ENCODE measurements at places on chromosomes 12 and 14.

- peak; percentile 97 for DNase-seq
These were observed at the start of gene ESYT1 for GRCh38 chr12:56127888-56128669. Gene ESYT1 (plus strand): TSS chr12:56128267. CDS start chr12:56128320, 53 bp downstream.

GRCh38 chr12:54370171-54370730 lies 6.0 kb upstream of the GPR84 start:
- no peak for DNase-seq

GRCh38 chr14:105005929-105006830 lies 14.7 kb downstream of the CDCA4 start:
- DNase-seq, result no peak

DNA sequence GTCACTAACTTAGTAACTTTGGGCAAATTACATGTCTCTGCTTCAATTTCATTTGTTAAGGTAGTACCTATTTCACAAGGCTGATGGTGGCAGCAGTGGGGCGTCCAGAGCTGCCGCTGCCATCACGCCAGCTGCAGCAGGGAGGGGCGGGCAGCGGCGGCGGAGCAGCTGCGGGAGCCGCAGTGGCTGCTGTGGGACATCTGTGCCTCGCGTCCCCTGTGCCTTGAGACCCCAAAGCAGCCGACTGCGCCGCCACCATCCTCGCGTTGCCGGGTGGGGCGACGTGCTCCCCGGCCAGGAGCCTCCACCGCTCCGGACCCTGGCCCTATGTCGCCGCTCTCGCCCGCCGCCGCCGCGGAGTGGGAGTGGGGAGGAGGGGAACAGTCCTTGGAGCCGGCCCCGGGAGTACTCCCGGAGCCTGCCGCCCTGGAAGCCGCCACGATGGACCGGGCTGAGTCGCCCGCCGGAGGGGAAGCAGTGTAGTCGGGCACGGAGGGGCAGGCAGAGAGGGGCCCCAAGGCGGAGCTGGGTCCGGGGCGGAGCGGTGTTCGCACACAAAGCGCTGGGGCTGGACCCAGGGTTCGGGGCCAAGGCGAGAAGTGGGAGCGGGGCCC lies 51.4 kb downstream of the A2M start:
- DNase-seq, result no peak

GRCh38 chr12:98912401-98912974 lies 267.4 kb downstream of the APAF1 start:
- no peak for DNase-seq

DNA sequence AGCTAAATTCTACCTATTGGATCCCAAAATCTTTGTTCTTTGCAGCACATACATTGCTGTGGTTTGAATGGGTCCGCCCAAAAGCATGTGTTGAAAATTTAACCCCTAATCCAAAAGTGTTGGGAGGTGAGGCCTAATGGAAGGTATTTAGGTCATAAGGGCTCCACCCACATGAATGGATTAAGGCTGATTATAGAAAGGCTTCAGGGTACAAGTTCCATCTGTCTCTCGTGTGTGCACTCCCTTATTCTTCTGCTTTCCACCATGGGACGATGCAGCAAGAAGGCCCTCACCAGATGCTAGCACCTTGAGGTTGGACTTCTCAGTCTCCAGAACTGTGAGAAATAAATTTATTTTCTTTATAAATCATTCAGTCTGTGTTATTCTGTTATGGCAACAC lies 190.9 kb downstream of the SOX5 start:
- DNase-seq, result no peak

- no peak for DNase-seq
These were observed 8.5 kb downstream of the IRAK3 start for GRCh38 chr12:66197495-66197921.

GRCh38 chr12:31845613-31846322 lies 113.4 kb upstream of the RESF1 start:
- no peak for DNase-seq

DNA sequence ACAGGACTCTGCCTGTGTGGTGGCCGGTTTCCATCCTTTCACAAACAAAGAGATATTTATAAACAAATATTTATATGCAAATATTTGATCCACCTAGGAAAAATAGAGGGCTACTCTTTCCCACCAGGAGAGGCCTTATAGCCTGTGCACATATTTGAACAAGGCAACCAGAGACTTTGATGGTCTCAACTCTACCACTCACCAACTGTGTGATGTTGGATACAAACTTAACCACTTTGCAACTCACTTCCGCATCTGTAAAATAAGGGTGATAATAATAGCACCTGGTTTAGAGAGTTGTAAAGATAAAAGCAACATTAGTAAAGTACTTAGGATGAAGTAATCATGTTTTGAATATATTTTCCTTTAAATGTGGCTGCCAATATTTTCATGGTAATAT lies 1.5 kb upstream of the CLEC12A start:
- DNase-seq, result no peak

- no peak for DNase-seq
These were observed 7.2 kb upstream of the SELPLG start for GRCh38 chr12:108640802-108641445.

DNA sequence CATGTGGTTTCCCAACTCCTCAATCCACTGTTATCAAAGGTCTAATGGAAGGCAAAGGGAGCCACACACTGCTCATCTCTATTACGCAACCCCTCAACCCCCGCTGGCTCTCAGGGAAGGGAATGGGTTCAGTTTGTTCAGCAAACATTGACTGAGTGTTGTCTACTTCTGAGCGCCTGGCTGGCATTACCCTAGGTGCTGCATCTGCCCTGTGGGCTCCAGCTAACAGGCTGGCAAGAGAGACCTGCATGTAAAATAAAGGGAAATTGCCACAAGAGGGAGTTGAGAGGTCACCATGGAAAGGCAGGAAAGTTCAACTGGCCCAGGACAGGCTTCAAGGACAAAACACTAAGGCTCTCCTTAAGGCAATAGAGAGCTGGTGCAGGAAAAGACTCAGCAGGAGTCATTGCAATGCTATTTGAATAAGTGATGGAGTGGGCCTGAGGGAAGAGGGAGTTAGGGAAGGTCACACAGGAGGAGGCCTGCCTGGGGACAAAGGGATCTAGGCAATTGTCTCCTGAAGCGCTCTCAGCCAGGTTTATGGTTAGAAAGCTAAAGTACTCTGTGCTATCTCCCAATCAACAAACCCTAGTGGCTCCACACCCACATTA lies 5.5 kb upstream of the ZNF740 start:
- no peak for DNase-seq

- DNase-seq, result peak; percentile 32
These were observed 348.5 kb upstream of the DDHD1 start for GRCh38 chr14:53501361-53502211.

DNA sequence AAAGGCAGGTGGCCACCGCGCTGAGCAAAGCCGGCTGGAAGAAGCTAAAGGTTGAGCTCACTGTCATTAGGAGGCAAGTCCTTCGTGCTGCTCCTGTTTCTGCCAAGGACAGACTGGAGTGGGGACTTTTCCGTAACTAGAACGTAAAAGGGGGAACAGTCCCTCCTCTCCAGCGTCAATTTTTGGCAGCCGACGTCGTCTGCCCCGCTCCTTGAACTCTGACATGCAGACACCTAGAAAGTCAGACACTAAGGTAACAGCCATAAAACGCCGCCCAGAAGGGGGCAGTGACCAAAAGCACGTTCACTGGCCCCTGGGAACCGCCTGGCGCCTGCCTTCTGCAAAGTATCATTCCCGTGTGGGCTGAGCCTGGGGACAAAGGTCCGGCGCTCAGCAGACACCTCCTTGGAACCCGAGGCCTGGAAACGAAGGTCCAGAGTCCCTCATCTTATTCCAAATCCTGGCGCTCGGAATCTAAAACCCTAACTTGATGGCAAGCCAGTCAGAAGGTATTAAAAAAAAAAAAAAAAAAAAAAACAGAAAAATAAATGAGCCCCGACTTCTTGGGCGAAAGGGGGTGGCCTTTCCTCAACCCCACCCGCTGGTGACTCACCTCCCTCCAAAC lies 1.1 kb upstream of the LRP1 start:
- no peak for DNase-seq

DNA sequence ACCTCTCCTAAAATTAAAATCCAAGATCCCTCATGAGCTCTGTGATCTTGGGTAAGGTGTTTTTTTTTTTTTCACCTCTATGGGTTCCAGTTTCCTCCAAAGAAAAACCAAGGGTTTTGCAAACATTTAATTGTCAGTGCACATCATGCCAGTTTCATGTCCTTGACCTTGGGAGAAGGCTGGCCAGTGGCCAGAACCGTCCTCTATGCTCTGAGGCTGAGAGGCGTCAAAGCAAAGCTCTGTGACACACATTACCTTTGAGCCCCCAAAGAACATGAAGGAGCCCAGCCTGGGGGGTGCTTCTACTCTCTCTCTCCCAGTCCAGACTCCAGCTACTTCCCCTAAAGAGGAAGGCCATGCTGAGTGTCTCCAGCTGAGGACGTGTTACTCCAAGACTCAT lies 145.5 kb upstream of the TMEM132C start:
- no peak for DNase-seq

DNA sequence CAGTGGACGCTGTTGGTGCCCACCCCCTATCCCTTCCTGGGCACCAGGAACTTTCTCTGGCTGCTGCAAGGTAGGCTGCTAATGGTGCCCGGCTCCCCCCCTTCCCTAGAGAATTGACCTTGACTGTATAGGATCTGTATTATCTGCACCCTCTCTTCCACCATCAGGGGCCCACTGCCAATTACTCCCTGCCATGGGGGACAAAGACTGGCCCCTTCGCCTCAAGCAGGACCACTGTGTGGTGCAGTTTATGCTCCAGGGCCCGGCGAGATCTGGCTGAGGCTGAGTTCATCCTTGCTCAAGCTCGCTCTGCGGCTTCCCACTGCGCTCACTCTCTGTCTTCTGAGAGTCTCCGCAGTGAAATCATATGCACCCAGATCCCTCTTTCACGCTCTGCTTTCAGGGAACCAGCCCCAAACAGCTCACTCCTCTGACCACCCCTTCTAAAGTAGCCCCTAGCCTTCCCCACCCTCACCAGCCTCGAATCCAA lies 95.2 kb downstream of the LGMN start:
- DNase-seq, result no peak

DNA sequence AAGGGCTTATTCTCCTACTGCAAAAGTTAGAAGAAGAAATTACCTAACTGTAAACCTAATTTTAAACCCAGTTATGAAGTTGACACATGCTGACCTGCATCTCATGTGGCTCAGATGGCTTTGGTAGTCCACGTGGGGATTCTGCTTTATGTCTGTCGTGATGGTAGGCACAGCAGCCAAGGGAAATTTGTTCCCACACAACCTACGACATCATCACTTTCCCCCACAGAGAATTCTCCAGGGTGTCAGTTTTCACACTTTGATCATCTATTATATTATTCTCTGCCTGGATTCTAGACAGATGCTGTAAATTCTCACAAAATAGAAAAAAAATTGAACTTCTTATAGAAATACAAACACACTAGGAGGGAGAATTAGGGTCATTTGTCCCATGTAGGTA lies 70.6 kb downstream of the PTHLH start:
- DNase-seq, result no peak

Data from NCI-H1694 treated with DMSO at 0.1 percent for 48 hours (cell line).